Smooth muscle cell of trachea (primary cell): ENCODE measurements at places on chromosomes 6 and 20. TPM values are rescaled to one million over a fixed set of nuclear protein-coding genes. Genes with fewer than 3 reads are reported as not detected.

ASIP gene
- not detected in 2 replicates for total RNA-seq

PCK1 gene
- not detected in 2 replicates for total RNA-seq

SLC39A7 gene
- 126 and 152 TPM in 2 replicates for total RNA-seq

PDYN gene
- total RNA-seq: not detected in 2 replicates

MLIP gene
- not detected in 2 replicates for total RNA-seq

RHAG gene
- not detected in 2 replicates for total RNA-seq

GSTA2 gene
- total RNA-seq: not detected in 2 replicates

SLC22A2 gene
- not detected in 2 replicates for total RNA-seq

CYP21A2 gene
- total RNA-seq: 0.17 and 0.44 TPM in 2 replicates

FAM83C gene
- not detected in 2 replicates for total RNA-seq

VSX1 gene
- total RNA-seq: not detected in 2 replicates

NUS1 gene
- total RNA-seq: 12.1 and 22.8 TPM in 2 replicates

TRIM26 gene
- total RNA-seq: 28.2 and 30.8 TPM in 2 replicates

FITM2 gene
- total RNA-seq: 6.0 and 9.6 TPM in 2 replicates
